ENCODE measurements at places on chromosomes 4 and X.

- DNase-seq: no peak
Measured at GRCh38 chr4:25756503-25756902, 100.9 kb downstream of the SLC34A2 start.

DNA sequence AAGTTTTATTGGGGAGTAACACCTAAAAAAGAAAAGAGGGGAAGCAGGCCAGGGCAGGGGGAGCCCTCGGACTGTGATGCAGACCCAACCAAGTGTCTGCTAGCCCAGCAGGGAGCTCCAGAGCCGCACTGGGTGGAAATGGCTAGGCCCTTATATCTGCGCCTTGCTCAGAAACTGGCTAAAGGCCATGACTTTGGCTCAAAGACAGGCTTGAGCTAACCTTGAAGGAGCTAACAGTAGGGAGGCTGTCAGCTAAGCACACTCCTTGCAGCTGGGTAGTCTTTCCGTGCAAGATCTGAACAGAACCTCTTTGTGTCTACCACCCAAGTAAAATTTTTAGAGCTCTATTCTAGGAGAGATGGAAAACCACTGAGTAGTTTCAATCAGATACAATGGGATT, 43.0 kb downstream of the SEPSECS start:
- DNase-seq: no peak

- no peak for DNase-seq
Measured at GRCh38 chr4:73006286-73006990, 63.1 kb downstream of the COX18 start.

DNA sequence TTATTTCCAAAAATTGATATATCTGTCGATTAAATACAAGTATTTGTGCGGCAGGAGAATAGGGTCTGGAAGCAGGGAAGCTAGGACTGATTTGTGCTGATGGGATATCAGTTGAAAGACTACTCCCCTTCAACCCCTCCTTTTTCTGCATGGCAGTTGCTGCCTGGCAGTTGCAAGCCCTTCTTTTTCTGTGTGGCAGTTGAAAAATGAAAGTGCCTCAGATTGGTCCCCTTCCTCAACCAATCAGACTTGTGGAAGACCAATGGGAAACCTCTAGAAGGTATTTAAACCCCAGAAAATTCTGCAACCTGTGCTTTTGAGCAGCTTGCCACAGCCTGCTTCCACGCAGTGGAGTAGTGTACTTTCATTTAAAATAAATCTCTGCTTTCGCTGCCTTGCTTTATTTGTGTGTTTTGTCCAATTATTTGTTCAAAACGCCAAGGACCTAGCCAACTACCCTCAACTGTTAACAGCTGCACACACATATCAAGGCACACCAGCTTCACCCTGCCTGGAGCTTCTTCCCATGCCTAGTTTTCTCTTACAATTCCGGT, 1.5 kb upstream of the TMA16 start:
- no peak for DNase-seq

DNA sequence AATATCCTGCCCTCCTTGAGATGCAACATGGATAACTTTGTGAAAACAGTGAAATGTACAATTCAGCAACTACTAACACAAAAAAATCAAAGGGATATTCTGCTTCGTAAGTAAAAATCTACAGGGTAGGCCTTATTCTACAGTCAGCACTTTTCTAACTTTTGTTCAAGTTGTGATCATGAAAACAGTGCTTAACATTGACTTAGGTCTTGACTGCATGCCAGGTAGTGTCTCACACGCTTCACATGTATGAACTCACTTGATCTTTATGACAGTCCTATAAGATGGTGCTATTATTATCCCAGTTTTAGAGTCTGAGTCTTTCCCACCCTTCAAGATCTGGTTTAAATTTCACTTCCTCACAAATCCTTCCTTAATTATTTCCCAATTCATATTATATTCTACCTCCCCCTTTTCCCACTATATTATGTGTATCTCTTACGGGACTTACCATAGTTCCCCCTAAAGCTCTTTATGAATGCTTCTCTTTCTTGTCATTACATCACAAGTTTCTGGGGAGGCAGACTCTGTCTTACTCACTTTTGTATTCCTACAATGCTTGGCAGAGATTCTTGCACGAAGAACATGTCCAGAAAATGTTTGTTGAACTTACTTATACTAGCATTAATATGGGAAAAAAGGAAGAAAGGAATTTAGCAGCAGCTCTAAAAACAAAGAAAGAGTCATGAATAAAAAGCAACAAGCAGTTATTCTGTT, 179.8 kb downstream of the SCFD2 start:
- DNase-seq: no peak

DNA sequence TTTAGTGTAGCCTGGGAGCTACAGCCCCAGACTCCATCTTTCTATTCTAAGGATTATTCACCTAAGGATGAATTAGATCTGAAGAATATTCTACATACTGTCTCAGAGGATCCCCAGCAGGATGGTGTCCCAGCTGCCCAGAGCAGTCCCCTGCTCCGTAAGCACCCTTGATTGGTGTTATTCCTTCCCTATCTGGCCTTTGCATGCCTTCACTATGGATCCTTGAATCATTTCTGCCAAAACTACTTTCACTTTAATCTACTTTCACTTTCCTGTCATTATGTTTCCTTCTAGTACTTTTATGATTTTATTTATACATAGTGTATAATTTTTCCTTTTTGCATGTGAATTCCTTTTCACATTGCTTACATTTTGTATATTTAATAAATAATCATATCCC, 39.2 kb downstream of the ARHGAP24 start:
- peak; percentile 20 for DNase-seq

DNA sequence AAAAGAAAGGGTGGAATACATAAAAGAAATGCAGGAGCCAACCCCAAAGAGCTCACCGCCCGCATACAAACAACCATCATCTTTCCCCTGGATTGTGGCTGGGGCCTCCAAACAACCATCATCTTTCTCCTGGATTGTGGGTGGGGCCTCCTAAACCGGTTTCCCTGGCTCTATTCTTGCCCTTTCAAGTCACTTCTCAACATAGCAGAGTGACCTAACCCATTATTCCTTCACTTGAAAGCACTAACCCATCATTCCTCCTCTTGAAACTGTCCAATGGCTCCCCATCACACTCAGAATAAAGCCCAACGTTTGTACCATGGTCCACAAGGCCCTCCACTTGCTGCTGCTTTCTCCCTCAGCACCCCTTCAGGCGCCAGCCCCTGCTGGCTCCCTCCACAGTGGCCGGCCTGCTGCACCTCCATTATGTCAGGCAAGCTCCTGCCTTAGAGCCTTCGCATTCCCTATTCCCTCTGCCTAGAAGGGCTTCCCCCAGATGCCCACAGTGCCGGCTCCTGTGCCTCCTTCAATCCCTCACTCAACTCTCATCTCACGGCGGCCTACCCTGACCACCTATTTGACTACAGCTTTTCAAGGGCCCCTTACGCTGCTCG, 24.1 kb downstream of the SMIM43 start:
- DNase-seq: no peak

GRCh38 chr4:127155116-127155515, 477.6 kb upstream of the INTU start:
- DNase-seq: no peak

DNA sequence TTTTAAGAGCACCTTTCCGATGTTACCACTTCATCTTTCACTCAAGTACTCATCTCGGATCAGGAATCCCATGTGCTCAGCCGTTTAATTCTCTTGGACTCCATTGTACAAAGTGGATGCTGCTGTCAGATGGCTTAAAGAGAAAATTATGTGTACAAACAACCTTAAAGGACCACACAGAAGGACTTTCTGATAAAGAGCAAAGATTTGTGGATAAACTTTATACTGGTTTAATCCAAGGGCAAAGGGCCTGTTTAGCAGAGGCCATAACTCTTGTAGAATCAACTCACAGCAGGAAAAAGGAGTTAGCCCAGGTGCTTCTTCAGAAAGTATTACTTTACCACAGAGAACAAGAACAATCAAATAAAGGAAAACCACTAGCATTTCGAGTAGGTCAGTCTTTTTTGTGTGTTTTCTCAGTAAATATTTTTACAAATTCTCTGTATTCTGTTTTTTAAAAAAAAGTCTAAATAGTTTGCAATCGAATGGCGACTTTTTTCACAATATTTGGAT, 20.1 kb downstream of the MMAA start:
- DNase-seq: no peak

- no peak for DNase-seq
Measured at GRCh38 chr4:135976860-135977259, 1555.4 kb downstream of the PCDH18 start.

DNA sequence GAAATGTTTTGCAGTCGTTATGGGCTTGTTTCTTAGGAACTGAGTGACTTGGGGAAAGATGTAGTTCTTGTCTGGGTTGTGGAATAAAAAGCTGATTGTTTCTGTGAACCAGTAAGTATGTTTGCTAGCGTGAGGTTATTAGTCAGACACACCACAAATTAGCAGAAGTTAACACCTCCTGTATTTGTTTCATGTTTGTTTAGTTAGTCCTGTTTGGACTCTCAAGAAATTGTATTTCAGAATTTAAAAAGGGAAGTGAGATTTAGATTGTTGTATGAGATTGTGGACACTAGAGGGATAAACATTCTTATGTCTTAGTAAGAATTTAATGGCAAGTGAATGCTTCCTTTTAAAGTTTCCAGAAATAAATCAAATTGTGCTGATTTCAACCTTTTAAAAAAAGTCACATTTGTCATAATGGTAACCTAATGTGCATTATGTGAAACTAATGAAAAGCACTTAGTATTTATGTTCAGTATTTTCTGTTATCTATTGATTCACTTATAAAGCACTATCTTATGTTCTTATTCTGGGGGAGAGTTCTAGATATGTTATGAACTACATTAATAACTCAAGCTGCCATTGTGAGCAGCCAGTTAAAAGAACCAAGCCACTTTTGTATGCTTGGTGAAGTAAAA, 25.6 kb downstream of the ATP10D start:
- DNase-seq: peak; percentile 41

DNA sequence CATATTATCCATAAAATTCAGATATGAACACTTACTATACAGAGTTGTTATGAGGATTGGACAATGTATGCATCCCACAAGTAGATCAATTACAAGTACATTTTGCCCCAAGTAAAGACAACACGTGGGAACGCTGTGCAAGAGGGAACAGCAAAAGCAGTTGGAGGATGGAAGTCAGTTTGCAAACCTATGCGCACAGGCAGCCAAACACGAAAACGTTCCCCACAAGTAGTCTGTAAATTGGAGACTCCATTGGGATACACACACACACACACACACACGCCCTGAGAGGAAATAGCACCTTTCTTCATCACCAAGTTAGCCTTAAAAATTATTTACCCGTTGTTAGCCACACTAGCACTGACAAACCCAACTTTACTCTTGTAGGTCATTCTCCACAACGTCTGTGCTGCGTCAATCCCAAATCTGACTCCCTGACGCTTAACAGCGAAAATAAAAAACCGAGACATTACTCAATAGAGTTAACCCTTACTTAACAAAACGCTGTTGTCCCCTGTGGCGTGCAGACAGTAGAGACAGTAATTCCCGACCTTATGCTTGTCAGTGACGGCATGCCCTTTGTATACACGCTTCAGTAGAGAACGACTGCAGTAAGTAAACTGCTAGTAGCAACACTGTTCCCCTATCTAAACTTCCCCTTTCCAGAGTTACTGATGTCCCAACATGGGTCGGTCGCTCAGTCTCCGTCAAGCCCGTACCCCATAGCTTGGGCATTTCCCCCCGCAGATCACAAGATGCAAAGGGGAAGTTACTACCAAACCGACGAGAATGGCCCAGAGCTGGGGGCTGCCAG, 730 bp downstream of the MANBA start:
- peak; percentile 99 for DNase-seq

DNA sequence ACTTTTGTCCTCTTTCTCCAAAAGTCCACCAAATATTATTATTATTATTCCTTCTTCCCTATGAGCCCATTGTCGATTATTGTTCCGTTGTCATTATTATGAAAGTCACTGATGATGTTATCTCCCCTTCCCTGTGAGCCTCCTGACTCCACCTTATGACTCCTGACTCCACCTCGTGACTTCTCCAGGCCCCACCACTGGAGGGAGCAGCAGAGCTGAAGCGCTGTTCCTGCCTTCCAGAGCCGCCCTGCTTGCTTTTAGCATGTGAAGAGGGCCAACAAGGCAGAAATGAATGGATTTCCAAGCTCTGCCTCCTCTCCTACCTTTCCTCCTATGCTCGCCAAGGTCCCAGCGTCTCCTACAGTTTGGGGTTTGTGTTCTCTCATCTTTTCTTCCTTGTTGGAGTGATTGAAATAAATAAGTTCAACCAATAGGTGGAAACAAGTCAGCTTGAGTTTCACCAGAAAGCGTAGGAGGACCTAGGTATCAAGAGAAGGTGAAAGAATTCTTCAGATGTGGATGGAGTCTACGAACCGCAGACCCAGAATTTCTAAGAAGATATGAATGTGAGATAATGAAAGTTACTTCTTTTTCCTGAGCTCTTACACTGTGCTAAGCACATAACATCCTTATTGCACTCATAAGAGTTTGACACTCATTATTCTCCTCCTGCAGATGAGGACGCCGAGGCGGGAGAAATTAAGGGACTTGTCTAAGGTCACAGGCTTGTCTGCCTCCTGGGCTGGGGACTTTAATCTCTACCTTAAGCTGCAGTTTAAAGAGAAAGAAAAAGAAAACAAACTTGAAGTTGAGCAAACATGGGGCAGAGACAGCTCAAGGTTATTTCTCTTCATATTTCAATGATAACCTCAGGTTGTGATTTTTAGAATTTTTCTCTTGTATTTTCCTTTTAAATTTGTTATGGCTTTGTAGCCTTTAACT, 26.1 kb downstream of the IGSF1 start:
- peak; percentile 6 for DNase-seq

DNA sequence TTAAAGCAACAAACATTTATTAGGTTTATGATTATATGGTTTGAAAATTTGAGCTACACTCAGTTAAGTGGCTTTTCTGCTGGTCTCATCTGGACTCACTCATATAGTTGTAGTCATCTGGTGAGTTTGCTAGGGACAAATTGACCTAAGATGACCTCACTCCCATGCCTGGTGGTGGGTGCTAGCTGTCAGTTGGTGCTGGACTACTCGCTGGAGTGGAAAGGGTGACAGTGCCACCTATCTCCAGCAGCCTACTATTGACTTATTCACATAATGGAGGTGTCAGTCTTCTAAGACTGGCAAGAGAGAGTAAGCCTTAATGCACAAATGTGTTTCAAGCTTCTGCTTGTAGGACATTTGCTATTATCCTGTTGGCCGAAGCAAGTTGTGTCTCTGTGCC, 88.2 kb downstream of the TASL start:
- DNase-seq: no peak

DNA sequence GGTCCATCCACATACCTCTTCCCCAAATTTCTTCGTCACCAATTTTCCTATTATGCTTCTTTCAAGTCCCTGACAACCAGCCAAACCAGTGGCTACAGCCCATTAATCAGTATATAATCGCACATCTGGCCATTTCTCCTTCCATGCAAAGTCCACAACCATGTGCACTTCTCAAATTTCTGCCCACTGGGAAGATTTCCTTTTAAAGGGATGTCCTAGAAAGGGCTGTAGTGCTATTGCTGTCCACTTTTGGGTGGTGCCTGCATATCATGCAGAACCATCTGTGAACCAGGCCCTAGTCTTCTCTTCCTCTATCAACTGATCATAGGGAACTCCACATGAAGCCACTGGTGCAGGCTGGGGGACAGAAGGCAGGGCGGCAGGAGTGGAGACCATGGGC, 55.2 kb upstream of the MID1IP1 start:
- no peak for DNase-seq

All from common myeloid progenitor, CD34-positive (primary cell).